ENCODE measurements at places on chromosomes 16 and 17.

- no peak for DNase-seq
Observed at GRCh38 chr16:81513204-81514040, 68.8 kb downstream of the CMIP start.

GRCh38 chr16:17329391-17329790 lies 141.4 kb downstream of the XYLT1 start:
- DNase-seq: no peak

DNA sequence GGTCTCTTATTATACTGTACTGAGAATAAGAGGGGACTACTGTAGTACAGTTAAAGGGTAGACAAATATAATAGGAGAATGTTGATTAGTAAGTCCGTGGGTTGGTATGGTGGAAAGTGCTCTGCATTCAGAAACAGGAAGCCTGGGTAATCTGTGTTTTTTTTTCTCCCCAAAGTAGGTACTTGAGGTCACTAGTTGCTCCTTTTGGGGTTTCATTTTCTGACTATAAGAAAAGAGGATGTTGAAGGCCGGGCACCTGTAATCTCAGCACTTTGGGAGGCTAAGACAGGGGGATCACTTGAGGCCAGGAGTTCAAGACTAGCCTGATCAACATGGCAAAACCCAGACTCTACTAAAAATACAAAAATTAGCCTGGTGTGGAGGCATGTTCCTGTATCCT lies 42.0 kb upstream of the MMD start:
- DNase-seq: no peak

DNA sequence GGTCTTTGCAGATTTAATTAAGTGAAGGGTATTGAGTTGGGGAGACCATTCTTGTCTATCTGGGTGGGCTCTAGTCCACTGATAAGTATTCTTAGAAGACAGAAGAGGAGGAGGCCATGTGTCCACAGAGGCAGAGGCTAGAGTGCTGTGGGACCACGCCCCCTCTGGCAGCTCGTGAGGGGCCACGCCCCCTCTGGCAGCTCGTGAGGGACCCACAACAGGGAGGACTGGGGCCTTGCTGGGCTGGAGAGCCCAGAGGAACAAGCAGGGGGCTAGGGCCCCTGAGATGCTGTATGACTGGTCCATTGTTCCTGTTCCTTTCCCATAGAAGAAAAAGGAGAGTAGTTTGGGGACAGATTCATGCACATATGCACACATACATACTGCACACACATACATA lies 106.8 kb downstream of the METRNL start:
- DNase-seq: no peak

DNA sequence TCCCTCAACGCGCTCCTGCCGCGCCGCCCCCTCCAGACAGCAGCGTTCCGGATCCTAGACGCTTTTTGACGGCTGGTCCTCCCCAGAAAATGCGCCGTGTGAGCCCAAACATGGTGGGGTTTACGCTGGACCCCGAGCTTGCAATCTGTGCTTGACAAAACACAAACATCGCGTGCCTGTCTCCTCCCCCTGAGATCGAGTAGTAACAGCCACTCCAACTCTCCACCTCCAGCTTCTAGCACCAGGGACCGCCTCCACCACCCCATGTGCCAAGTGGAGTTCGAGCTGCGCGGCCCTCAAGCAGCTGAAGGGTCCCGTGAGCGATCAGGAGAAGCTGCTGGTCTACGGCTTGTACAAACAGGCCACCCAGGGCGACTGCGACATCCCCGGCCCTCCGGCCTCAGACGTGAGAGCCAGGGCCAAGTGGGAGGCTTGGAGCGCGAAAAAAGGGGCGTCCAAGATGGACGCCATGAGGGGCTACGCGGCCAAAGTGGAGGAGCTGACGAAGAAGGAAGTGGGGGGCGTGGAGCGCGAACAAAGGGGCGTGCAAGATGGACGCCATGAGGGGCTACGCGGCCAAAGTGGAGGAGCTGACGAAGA lies 656 bp upstream of the GEMIN4 start:
- DNase-seq: no peak

DNA sequence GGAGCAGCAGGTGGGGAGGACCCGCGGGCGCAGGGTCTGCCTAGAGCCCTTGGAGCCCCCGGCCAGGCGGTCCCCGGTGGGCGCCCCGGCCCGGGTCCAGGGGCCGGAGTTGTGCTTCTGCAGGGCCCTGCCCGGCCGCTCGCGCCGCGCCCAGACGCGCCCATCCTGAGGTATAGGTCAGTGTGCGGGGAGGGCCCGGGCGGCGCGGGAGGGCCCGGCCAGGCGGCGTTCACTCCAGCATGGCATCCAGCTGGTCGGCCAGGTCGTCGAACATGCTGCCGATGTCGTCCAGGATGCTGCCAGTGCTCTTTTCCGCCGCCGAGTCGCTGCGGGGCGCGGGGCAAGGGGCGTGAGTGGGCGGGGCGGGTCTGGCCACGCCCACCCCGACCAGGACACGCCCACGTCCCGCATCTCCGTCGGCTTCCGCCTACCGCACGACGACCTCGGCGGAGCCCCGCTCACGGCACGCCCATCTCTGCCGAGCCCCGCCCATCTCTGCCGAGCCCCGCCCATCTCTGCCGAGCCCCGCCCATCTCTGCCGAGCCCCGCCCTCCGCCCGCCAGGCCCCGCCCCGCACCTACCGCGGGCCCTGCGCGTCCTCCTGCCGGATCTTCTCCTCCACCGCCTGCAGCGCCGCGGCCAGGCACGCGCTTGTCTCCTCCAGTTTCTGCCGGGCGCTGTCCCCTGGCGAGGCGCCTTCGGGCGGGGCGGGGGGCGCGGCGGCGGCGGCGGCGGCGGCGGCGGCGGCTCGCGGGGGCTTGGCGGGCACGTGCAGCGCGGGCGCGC lies 17.9 kb downstream of the CASKIN1 start:
- peak; percentile 24 for DNase-seq

GRCh38 chr16:55495616-55496289 lies 13.1 kb upstream of the LPCAT2 start:
- no peak for DNase-seq

DNA sequence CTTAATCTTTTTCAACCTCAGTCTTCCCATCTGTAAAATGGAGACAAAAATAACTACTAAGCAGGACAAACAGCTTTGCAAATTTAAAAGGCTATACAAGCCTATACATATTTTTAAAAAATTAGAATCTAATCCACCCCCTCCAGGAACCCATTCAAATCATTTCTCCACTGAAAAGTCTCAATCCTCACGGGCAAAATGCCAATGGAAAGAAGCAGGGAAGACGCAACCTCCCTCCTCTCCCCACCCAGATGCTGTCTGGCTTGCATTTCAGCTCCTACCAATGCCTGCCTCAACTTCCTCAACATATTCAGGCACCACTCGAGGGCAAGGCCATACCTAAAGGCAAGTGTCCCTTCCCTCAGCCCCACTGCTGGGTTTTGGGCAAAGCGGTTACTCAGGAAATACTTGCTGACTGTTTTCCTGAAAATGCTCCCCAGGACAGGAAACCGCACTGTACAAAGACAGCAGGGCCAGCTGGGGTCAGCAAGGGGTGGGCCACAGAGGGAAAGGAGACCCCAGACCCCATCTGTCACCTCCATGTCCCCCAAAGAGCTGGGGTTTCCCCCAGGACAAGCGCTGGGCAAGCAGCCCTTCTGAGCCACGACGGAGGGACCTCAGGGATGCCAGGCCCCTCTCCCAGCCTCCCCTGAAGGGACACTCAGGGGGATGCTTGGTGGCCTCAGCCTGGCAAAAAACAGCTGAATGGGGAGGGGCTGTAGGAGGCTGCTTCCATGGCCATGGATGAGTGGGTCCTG lies 47.7 kb upstream of the DOC2B start:
- no peak for DNase-seq

DNA sequence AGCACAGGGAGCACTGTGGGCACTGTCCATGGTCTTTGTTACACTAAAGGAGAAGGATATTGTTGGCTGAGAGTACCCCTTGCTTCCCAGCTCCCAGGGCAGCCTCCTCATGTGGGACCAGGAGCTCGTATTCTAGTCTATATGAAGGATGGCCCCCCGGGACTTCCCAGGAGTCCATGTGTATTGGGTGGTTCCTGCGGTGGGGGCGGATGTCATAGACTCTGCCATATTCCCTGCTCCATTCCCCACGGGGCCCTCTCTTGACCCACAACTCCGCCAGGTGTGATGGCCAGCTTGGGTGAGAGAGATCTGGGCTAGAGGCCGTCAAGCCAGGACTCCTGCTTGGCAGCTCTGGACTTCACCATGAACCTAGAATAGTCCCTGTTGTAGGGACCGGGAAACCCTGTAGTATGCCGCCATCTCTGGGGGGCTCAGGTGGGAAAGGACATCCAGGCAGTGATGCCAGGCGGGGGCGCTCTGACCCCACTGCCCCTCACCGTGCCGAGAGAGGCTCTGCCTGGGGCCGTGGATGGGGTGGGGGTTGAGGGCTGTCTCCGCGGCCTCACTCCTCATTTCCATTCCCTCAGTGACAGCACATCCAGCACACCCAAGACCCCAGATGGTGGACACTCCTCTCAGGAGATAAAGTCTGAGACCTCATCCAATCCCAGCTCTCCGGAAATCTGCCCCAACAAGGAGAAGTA lies 37.8 kb downstream of the OR1D5 start:
- DNase-seq: no peak

Data from central memory CD4-positive, alpha-beta T cell (primary cell).